ENCODE measurements at places on chromosomes 16 and 17.

GRCh38 chr16:9363520-9363919 is 272.1 kb downstream of the HAPSTR1 start:
- DNase-seq = no peak

GRCh38 chr16:84553873-84554399 is 49.5 kb upstream of the MEAK7 start:
- DNase-seq = no peak

DNA sequence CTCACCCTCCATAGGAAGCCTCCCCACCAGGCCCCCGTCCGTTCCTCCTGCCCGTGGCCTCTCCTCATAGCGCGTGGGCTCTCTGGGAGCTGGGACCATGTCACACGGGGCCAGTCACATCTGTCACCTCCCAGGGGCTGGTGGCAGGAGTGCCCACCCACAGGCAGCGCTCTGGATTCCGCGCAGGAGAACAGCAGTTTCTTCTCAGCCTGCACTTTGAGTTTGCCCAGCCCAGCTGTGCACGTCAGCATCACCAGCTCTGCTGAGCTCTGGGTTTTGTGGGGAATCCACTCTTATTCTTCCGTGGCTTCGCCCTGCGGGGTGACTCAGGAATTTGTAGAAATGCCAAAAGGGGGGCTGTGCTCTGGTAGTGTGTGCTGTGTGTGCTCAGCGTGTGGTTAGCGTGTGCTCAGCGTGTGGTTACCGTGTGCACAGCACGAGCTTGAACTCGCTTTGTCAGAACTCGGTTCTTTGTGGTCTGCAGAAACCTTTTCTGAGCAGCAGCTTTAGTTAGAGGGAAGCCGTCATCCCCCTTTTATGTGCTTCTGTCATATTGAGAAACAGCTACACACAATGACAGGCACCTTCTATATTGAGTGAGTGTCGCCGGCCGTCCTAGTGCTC is 3.2 kb downstream of the ACSF3 start:
- no peak for DNase-seq

- DNase-seq = no peak
Observed at GRCh38 chr16:11797957-11798299, 870 bp upstream of the ZC3H7A start.

GRCh38 chr16:86789621-86790051 is 211.3 kb downstream of the FOXL1 start:
- no peak for DNase-seq

DNA sequence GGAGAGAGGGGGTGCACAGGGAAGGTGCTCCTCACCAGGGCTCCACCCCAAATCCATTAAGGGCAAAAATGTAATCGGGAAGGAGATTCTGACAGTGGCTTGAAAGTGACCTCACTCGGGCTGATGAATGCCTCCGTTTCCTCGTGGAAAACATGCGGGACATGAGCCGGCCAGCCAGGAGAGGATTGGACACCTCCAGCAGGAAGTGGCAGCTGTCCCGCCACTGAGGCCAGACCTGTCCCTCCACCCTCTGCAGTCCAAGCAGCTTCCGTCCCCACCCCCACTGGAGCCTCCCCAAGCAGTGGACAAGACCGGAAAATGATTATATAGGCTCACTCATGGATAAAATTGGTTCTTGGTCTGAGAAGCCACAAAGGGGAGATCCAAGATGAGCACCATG is 82.1 kb upstream of the CCL1 start:
- DNase-seq = no peak

DNA sequence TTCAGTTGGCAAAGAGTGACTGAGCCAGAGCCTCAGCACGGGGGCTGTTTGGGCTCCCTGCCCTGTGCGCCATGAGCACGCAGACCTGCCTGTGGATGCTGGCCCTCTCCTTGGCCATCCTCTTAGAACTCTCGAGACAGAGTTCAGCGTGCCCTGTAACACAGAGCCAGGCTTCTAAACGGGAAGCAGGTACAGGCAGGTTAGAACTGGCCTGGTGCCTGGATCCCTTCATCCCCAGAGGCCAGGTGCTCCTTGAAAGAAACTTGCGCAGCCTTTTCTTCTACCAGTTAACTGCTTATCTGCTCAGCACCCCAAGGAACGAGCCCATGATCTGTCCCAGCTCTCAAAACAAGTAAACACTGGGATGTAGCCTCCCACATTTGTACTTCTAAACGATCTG is 6.9 kb downstream of the CCNF start:
- no peak for DNase-seq

DNA sequence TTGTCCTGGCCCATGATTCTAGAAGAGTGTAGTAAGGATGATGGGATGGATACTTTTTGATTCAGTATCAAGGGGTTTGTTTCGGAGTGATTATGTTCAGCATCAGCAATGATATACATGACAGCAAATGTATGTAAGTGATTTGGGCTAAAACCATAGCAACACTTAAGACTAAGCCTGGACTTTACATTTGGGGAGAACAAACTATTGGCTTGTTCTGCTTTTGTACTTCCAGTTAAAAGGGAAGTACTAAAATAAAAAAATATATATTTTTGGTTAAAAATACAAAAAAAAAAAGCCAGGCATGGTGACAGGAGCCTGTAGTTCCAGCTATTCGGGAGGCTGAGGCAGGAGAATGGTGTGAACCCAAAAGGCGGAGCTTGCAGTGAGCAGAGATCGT is 20.5 kb upstream of the DHX8 start:
- DNase-seq = no peak

- DNase-seq = no peak
Observed at GRCh38 chr17:34569591-34569990, 9.8 kb upstream of the TMEM132E start.

- DNase-seq = no peak
Observed at GRCh38 chr17:76940738-76941350, 72.6 kb downstream of the MGAT5B start.

GRCh38 chr16:15594711-15595320 is 48.1 kb downstream of the MARF1 start:
- DNase-seq = no peak

DNA sequence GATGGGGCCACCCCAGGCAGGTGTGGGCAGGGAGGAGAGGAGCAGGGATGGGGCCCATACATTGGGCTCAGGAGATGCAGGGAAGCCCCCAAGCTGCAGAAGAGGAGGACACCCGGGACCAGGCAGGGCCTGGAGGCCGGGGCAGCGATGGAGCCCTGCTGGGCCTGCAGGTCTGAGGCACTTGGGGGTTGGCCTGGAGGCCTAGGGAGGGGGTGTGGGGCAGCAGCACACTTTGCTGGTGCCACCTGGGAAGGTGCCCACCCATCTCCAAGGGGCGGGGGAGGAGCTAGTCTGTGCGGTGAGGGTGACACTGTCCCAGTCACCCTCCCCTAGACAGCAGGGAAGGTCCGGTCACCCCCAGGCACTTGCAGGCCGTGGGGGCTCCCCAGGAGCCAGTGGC is 6.4 kb upstream of the CCDC57 start:
- DNase-seq = no peak

- DNase-seq = no peak
Observed at GRCh38 chr16:51114382-51114781, 36.7 kb downstream of the SALL1 start.

DNA sequence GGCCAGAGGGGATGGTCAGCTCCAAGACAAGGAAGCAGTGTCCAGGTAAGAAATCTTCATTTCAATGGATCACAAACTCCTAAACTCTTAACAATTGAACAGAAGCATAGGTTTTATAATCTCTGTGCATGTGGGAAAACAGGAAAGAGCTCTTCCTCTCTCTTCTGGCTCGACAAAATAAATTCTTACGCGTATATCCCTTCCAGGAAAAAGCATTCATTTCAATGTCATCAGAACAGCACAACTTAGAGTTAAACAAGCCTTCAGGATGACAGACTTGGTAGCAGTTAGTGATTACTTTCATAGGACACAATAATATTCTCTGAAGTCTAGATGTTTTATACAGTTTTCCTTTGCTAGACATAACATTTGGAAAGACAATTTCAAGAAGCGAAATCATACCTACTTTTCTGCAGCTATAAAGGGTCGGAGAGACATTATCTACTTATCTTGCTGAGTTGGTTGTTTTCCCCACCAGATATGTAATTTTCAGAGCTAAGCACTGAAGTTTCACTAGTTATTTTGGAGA is 19.3 kb upstream of the SLC35G3 start:
- DNase-seq = no peak

- no peak for DNase-seq
Observed at GRCh38 chr16:30987581-30988190, 2.7 kb downstream of the HSD3B7 start.

DNA sequence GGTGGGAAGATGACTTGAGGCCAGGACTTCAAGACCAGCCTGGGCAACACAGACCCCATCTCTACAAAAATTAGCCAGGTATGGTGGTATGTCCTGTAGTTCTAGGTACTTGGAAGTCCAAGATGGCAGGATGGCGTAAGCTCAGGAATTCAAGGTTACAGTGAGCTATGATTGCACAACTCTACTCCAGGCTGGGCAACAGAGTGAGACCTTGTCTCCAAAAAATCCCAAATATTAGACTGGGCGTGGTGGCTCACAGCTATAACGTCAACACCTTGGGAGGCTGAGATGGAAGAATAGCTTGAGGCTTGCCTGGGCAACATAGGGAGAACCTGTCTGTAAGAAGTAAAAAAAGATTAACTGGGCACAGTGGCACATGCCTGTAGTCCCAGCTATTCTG is 30.8 kb downstream of the SUZ12 start:
- DNase-seq = no peak

GRCh38 chr17:38449364-38449763 is 21.1 kb downstream of the ARHGAP23 start:
- no peak for DNase-seq

GRCh38 chr17:21378553-21378952 is 2.4 kb downstream of the KCNJ12 start:
- no peak for DNase-seq

DNA sequence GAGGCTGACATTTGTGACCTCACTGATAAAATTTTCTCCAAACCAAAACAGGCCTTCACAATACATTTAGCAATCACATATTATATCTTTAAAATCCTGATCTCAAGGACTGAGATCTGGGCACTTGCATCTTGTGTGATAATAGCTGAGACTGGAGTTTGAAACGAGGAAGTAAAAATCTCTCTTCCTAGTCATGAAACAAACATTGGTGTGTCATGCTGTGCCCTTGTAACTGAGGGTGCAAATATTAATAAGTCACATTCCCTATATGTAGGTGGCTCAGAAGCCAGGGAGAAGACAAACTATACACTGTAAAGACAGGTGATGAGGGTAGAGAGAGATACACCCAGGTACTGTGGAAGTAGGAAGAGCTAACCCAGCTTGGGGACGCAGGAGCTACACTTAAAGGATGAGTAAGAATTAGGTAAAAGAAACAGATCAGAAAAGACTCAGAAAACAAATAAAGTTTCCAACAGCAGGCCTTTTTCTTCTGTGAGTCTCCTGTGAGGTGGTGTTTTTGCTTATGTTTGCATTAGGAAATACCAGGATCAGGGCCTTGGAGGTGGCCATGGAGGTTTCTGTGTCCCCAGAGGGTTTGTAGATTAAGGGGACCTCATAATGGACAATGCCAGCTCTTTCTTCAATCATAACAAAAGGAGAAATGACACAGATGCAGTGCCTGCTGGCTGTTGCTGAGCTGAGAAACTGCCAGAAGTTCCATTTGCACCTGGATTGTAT is 335.7 kb downstream of the GRIN2A start:
- no peak for DNase-seq
